ENCODE measurements at places on chromosomes 11 and 22. TPM values are rescaled to one million over a fixed set of nuclear protein-coding genes. Genes with fewer than 3 reads are reported as not detected.
A peak's percentile ranks its signal among the peaks of the same experiment; 100 is the strongest.

GRCh38 chr11:11582011-11582701 lies 39.6 kb downstream of the GALNT18 start:
- no peak for DNase-seq

DNA sequence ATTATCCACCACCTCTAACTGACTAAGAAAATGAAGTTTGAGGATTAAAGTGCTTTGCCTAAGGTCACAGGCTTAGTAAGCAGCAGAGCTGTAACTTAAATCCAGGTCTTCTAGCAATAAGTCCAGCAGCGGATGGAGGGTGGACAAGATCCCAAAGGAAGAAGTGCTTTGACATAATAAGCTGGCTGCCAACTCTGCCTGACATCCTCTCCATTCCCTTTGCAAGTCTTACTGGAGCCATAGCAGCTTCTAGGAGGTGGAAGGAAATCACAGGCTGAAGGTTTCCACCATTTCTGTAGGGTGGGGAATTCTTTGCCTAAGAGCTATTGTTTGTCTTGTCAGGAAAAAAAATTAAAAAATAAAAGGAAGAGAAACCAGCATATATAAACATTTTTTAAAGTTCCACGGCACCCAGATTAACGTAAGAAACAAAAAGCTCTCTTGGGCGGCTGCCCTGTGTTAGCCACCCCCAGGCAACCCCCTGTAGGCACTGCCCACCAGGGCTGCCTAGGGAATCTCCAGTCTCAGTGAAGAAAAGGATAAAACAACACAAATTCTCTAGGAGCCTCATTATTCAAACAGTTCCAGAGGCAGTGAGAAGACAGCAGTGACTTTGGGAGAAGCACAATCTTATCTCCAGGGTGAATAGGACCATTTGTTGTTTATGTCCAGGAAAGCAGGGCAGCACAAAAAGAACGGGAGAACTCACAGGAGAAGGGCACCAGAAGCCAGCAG lies 380.8 kb upstream of the CADM1 start:
- DNase-seq: no peak

- peak; percentile 10 for DNase-seq
These were observed 397.8 kb downstream of the OPCML start for GRCh38 chr11:133134314-133135173.

- DNase-seq: peak; percentile 33
These were observed 55.7 kb upstream of the RASD2 start for GRCh38 chr22:35484651-35485556.

- DNase-seq: no peak
These were observed 28.2 kb downstream of the MS4A10 start for GRCh38 chr11:60813324-60813723.

DNA sequence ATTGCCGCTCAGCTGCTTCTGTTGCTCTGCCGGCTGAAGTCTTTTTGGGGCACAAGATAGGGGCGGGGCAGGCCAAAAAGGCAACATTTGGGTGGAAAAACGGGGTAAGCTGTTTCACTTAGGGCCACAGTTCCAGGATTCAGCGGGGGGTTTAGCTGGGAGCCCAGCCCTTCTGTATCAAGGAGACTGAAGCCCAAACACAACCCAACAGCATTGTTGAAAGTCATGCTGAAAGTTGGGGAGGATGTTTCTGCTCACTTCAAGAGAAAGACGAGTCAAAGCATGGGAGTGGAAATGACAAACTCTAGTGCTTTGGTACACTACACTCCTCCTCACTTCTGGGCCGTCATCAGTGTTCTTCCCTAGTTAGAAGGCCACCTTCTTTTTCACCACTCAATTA lies 56.1 kb upstream of the GNAZ start:
- DNase-seq: no peak

DNA sequence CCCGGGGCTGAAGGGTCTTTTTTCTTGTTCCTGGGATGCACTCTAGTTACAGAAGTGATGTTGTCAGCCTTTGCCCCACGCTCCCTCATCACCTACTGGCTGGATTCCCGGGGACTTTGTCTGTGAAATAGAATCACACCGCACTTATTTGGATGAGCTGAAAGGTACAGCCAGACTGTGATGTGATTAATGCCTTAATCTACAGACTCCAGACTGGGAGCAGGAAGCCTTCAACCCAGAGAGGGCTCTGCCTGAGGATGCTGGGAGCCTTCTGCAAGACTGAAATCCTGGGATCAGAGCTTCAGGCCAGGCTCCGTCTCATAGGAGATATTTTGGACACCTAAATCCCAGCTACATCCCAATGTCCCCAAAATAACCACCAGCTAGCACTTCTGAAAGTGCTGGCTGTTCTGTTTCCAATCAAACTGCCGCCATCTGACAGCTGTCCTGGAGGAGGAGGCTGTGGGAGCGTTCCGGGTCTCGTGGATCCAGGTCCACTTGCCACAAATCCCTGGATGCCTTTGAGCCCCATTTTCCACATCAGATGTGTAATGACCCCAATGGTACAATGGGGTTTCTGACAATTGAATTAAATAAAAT lies 688.5 kb downstream of the TBC1D22A start:
- DNase-seq: no peak

GRCh38 chr22:37044634-37045625 lies 6.6 kb upstream of the KCTD17 start:
- DNase-seq: no peak

GRCh38 chr11:59267196-59267595 lies 54.5 kb upstream of the MPEG1 start:
- no peak for DNase-seq

- no peak for DNase-seq
These were observed 1527.9 kb downstream of the BRD1 start for GRCh38 chr22:48299801-48300200.

GRCh38 chr11:43589601-43590250 lies 90.8 kb upstream of the HSD17B12 start:
- DNase-seq: no peak

DNA sequence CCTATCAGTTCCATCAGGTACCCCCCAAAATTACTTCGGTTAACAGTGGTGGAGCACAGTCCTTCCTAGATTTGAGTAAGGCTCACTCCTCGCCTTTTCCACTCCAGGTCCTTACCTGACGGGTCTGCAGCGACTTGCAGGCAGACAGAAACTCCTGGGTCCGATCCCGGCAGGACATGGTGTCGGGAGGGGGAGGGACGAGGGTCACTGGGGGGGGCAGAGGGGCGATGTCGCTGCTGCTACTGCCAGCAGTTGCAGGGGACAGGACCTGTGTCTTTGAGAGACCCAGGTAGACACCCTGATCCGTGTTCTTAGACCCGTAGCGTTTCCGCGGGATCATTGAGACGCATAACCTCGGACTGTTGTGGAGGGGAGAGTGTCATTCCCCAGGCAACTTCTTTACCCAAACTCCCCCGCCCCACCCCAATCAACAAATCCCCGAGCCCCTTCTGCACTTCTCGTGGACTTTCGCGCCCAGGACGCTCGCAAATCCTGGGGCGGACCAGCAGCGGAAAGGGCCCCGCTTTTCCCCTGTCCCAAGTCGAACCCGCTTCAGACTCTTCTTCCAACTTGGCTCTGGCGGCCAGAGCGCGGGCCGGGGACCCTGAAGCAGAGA lies 839 bp downstream of the STX5 start:
- no peak for DNase-seq

GRCh38 chr22:38066381-38067027 lies 9.3 kb downstream of the PICK1 start:
- no peak for DNase-seq

DNA sequence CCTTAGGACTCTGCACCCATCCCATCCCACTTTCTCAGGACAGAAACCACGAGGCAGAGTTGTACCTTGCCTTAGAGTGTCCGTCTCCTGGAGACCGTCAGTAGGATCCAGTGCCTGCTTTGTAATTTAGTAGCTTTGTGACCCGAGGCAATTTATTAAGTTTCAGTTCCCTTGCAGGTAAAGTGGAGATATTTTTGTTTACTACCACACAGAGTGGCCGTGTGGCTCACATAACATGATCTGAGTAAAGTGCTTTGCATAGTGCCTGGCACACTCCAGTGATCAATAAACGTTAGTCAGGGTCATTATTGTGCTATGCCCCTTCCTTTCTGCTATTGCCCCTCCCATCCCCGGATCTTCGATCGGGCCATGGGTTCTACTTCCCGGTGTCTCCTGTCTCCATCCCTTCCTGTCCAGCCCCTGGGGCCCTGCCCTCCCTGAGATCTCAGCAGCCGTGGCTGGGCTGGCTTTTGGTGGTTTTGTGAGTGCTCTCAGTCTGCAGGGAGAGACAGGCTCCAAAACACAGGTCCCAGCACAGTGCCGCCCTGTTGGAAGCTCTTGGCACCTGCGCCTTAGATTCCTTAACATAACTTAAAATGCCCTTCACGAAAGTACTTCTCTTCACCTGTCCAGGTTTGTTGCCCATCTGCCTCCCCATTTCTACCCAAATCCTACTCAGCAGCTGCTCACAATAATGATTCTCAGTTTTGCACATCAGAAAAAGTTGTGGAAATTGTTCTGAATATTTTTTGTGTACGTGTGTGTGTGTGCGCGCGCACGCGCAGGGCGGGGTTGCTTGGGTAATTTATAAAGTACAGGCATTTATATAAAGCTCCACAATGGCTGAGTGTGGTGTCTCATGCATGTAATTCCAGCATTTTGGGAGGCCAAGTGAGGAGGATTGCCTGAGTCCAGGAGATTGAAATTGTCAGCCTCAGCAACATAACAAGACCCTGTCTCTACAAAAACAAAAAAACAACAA lies 753.7 kb downstream of the NTM start:
- no peak for DNase-seq

GRCh38 chr22:38762551-38762983 lies 6.8 kb upstream of the SUN2 start:
- DNase-seq: no peak

- DNase-seq: no peak
These were observed 1125.8 kb upstream of the CNTN5 start for GRCh38 chr11:97894978-97895377.

- DNase-seq: no peak
These were observed 14.6 kb upstream of the POLD3 start for GRCh38 chr11:74577624-74578396.

DNA sequence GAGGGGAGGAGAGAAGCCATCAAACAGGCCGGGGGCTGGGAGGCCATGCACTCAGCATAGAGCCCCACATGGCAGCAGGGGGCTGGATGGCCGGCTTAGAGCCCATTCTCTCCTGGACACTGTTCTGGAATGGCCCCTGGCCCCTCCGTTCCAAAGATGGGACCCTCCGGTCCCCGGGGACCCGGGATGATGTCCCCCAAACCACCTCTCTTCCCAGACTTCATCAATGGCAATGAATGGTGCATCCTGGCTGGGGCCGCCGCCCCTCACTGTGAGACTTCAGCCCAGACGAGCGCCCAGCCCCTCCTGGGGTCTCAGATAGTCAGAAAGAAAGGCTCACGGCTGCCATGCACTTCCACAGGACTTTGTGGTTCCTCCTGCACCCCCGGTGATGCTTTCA lies 13.8 kb upstream of the RTN4R start:
- no peak for DNase-seq

DNA sequence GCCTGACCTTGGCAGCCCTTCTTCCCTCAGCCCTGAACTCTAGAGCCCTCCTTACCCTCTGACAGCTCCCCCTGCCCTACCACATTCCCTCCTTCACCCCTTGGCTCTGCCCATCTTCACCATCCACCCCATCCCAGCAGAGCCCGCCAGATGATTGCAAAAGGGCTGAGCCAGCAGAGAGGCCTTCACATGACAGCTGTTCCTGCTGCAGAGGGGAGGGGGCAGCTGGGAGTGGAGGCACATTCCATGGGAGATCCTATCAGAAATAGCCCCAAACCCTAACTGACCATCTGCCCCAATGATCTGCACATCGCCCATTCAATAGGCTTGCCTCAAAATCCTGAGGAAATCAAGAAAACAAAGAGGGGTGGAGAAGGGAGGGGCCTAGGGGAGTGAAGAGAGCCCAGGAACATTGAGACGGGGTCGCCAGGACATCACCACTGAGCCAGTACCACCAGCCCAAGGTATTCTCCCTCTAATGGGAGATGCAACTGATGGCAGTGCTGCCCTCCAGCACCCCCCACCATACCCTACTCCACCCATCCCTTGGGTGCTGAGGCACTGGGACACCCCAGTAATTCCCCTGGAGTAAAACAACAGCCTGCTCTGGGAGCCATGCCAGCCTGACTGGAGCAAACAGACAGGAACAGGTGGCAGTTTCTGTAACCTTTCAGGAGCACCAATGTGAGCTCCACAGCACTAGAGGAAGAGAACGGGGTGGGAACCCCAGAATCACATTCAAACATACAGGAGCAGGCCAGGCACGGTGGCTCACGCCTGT lies 8.0 kb upstream of the AHNAK start:
- peak; percentile 43 for DNase-seq

DNA sequence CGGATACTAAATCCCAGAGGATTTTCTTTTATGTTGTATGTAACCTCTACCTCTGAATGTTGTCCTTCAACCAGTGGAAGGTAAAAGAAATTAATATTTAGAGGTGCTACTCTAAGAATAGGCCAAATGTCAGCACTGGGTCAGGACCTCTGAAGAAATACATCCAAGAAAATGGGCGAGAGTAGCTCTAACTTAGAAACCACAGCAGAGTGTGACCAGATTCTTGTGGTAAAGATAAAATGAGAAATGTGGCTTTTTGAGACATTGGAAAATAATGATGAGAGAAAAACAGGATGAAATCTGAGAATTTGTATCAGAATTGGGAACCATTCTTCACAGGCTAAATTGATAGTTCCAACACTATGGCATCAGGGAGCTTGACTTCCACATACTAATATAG lies 63.5 kb downstream of the CSTPP1 start:
- DNase-seq: no peak

- no peak for DNase-seq
These were observed 28.8 kb downstream of the CCDC81 start for GRCh38 chr11:86403458-86403857.

DNA sequence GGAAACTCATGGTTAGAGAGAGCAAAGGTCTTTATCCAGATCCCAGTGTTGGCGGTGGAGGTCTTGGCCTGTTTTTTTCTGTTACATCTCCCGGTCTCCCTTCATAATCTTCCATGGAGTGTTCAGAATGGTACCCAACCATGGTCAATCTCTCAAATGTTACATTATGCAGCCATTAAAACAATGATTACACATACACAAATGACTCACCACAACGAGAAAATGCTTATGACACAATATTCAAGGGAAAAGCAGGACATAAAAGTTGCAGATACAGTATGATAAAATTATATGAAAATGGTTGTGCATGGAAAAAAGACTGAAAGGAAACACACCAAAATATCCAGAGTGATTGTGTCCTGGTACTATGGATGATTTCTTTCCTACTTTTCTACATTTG lies 17.8 kb upstream of the CSNK1E start:
- no peak for DNase-seq

- no peak for DNase-seq
These were observed 4.4 kb downstream of the NAGA start for GRCh38 chr22:42066126-42066761.

GRCh38 chr22:23498811-23499798 lies 81.0 kb downstream of the IGLL1 start:
- no peak for DNase-seq

TUB gene
- total RNA-seq: 6.0 TPM

SHANK2 gene
- 0.02 TPM for total RNA-seq

MED15 gene
- total RNA-seq: 29.7 TPM

APOL5 gene
- not detected for total RNA-seq

SCN4B gene
- not detected for total RNA-seq
